D341Med (cell line): ENCODE measurements at places on chromosomes 7 and 10.

GRCh38 chr7:129394982-129395914 is 39.0 kb upstream of the STRIP2 start:
- DNase-seq, result no peak

DNA sequence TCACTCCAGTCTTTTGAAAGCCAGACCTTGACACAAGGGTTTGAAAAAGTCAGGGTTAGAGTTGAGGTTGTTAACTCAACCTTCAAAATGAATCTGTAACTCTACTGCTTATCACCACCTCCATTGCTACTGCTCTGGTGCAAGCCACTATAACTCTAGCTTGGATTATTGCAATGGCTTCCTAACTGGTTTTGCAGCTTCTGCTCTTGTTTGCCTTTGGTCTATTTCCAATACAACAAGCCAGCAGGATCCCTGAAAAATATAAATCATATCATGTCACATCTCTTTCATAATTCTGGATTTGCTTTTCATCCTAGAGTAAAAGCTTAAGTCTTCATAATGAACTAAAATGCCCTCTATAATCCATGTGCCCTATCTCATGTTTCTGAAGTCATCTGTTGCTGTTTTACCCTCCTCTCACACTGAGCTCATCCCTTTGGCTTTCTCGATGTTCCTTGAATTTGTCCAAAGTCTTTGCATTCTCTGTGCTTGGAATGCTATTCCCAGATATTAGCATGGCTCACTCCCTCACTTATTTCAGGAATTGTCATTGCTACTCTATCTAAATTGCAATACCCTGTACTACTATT is 10.9 kb downstream of the TAS2R60 start:
- DNase-seq, result no peak

DNA sequence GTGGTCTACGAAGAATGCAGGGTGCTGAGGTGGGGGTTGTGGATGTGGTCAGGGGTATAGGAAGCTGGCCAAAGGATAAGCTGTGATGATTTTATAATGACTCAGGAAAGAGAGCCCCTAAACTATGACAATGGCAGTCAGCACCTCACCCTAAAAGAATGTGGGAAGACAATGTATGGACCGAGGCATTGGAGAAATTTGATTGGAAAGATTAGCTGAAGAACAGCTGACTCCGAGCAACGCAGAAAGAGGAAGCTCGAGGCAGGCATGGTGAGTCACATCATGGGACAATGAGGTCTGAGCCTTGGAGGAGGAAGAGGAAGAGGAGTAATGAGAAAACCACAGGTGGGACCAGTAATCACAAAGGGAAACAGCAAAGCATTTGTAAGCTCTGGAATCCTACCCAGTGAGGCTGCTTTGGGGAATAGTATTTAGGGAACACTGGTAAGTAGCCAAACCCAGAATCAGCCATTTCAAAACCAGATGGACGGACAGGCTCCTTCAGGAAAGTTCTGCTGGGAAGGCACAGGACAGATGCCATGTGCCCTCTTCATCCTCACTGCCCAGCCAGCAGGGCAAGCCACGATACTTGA is 295.4 kb downstream of the PRPF18 start:
- DNase-seq, result no peak

GRCh38 chr7:46454816-46455215 is 533.7 kb upstream of the IGFBP3 start:
- DNase-seq, result no peak

GRCh38 chr7:75572396-75572795 is 80.3 kb downstream of the SPDYE5 start:
- DNase-seq, result no peak

DNA sequence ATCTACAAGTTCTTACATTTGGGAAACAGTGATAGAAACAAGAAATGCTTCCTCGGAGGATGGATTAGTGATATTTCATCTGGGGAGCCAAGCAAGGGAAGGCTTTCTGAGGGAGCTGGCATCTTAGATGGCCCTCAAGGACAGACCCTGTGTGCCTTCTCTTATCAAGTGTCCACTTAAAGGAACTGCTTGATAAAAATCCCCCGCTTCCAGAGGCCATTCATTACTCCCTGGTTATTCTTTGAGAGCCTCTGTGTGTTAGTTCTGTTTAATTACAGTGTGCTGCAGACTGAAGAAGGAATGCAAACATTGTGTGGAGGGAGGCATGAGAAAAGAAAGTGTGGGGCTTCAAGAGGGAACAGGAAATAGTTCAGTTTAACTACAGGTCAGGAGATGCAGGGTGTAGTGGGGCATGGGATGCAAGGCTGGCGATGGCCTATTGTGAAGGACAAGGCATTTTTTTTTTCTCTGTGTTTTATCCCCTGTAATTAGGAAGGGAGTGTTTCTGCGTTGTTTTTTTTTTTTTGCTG is 145.4 kb downstream of the SNX10 start:
- DNase-seq, result no peak

DNA sequence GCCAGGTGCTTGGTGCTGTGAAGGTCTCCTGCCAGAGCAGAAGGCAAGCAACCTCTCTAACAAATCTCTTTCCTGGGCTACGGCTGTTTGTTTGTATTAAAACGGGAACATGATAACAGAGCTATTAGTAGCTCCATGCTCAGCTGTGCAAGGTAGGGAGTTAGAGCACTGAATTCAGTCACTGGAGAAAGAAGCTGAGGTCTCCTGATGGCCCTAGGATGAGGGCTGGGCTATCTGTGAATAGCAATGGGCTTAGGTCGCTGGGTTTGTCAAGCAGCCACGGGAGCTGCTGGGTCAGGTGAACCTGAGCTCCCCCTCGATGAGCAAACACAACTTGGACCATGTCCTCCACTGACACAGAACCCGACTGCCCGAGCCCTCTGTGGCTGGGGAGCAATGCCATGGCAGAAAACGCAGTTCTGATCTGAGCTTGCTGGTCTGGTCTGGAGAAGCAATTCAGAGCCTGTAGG is 24.4 kb downstream of the TACC2 start:
- DNase-seq, result no peak

DNA sequence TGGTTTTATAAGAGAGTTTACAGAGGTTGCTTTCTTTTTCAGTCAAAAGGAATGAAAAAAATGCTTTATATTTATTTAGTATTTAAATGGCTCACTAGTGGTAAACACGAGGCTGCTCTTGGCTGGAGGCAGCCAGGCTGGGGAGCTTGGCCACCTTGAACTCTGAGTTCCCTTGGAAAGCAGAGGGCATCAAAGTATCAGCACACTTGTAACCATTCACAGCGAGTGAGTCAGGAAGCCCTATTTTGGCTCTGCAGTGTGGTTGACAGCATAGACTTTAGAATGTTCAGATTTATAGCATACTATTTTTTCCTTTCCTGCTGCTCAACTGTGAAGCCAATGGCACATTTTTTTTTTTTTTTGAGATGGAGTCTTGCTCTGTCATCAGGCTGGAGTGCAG is 51.6 kb downstream of the CYCS start:
- no peak for DNase-seq

- no peak for DNase-seq
These were observed 143.4 kb downstream of the VPS50 start for GRCh38 chr7:93375603-93376002.

DNA sequence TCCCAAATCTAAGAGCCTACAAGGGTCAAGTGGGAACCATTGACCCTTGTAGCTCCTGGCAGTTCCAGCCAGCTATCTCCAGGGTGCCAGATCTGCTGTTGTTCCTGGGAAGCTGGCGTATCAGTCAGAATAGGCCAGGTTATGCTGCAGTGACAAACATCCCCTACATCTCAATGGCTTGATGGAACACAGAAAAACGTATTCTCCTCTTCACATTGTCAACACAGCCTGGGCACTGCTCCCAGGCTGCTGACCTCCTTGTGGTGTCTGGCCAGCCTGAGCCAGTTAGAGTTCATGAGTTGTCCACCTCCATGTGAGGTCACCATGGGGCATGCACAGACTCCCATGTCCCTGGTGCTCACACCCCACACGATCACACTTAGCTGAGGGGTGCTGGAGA is 9.5 kb upstream of the TNRC18 start:
- DNase-seq, result peak; percentile 5

- no peak for DNase-seq
These were observed 10.5 kb downstream of the PSPH start for GRCh38 chr7:56040730-56041129.

- no peak for DNase-seq
These were observed 11.6 kb downstream of the KLRG2 start for GRCh38 chr7:139471740-139472353.

DNA sequence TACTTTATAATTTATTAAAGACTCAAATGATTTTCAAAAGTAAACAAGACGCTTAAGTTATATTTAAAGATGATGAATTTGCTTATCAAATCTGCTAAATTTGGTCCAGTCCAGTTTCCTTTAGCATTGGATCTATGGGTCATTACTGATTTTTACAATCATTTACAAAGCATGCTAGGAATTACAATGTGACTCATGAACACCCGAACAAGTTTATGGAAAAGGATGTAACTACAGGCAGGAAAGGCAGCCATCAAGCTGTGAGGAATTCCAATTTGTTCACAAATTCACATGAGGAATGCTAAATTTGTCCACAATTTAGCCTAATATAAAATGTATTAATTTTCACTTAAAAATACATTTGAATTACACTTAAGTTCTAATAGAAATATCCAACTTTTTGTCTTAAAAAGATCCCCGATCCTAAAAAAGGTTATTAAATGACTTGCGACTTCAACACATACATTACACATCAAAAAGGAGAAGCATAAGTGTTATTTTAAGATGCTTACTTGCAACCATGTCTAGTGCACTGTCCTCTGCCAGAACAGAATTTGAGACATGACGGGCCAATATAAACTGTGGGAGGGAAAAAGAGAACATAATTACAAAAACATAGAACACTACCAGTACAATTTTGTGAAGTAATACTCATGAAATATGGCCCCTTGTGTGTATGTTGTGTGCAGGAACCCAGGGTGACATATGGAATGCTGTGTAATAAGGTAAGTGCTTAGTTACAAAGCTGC is 194.2 kb upstream of the SLC26A5 start:
- peak; percentile 17 for DNase-seq

GRCh38 chr10:105148456-105148855 is 507.4 kb downstream of the SORCS3 start:
- DNase-seq, result no peak

- DNase-seq, result peak; percentile 50
These were observed at the start of gene CAV1 for GRCh38 chr7:116524609-116525297. Gene CAV1 (plus strand): TSS chr7:116525036. CDS start chr7:116525063, 27 bp downstream.

DNA sequence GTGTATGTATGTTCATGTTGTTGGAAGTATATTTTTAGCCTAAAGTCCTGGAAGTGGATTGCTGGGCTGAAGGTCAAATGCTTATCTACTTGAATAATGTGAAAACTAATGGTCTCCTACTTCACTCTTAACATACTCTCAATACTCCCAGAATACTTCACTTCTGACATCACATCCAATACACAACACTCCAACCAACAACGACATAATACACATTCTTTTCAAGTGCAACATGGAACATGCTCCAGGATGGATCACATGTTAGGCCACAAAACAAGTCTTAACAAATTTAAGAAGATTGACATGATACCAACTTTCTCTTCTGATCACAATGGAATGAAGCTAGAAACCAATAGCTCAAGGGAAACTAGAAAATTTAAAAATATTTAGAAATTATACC is 126.9 kb upstream of the ADCY1 start:
- no peak for DNase-seq

DNA sequence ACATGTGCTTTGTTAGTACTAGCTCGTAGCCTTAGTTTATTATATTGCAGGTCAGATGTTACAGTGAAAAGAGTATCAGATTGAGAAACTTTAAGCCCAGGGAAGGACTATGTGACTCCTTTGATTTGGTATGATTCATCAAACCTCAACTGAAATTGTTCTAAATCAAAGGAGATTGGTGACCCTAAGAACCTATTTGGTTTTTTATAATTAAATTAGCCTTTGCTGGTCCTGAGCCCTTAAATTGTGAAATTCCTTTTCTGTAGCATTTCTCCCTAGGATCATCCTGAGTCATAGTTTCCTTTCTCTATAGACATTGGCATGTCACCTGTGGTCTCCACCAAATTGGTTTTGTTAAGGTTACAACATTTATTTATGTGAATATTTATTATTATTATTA is 89.7 kb downstream of the POLR1F start:
- DNase-seq, result no peak

DNA sequence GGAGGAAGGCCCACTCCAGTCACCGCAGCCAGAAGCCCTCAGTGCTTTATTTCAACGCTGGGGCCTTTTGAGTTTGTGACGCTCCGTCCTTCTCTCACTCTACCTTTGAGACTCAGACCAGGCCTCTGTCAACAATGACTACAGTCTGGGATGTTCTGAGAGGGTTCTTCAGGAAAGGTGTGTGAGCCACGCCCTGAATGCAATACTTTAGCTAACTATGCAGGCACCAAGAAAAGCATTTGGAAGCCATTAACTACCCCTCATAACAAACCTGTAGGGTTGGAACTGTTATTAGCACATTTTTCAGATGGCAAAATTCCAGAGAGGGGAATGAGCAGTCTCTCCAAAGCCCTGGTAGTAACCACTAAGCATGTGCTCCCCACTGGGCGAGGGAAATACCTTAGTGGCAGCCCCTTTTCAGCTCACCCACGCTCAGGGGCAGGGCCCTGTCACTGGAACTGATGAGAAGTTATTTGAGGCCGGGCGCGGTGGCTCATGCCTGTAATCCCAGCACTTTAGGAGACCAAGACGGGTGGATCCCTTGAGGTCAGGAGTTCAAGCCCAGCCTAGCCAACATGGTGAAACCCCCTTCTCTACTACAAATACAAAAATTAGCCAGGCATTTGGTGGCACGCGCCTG is 5.7 kb upstream of the ARPC1B start:
- DNase-seq, result no peak

GRCh38 chr7:154937837-154938236 is 65.1 kb downstream of the PAXIP1 start:
- no peak for DNase-seq

GRCh38 chr7:91941450-91941849 is 788 bp downstream of the AKAP9 start:
- DNase-seq, result peak; percentile 74

- no peak for DNase-seq
These were observed 72.3 kb downstream of the CREB5 start for GRCh38 chr7:28484606-28484935.

GRCh38 chr10:19762026-19762425 is 54.2 kb upstream of the PLXDC2 start:
- DNase-seq, result no peak

DNA sequence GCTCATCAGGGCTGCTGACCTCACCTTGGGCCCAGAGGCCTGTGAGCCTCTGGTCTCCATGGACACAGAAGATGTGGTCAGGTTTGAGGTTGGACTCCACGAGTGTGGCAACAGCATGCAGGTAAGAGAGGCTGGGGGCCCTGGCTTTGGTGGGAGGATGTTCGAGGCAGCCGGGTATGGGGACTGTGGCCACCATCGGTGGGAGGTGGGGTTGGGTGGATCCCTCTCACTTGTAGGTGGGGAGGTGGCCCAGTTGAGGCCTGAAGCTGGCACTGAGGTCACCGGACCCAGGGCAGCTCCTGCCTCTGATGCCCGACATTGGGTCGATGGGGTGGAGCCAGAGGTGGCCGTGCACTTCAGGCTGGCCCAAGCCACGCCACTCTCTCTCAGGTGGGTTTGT is 406 bp downstream of the ZP3 start:
- DNase-seq, result no peak

- no peak for DNase-seq
These were observed 42.9 kb downstream of the SH3PXD2A start for GRCh38 chr10:103812432-103812831.
